ENCODE measurements at places on chromosomes 1 and 21.

GRCh38 chr1:89629146-89629545 lies 3.8 kb upstream of the LRRC8C start:
- no peak for DNase-seq

GRCh38 chr1:11985171-11985570 lies 4.9 kb downstream of the MFN2 start:
- no peak for DNase-seq

DNA sequence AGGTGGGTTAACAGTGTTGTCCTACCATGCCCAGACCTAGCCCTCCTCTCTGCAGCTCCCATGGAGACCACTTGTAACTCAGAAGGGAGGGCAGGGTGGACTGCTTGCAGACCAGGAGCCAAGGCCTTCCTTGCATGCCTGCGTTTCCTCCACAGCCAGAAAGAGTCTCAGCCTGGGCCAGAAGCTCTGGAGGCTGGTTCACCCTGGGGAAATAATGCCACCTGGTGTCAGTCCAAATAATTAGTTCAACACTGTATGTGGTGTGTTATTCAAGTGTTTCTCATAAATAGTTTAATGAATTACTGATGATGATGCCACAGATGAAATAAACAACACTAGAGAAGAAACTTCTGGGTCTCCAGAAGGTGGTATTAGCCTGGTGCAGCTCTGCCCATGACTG lies 16.9 kb upstream of the VANGL1 start:
- no peak for DNase-seq

- no peak for DNase-seq
These were observed 1.7 kb upstream of the VWA1 start for GRCh38 chr1:1433804-1434130.

DNA sequence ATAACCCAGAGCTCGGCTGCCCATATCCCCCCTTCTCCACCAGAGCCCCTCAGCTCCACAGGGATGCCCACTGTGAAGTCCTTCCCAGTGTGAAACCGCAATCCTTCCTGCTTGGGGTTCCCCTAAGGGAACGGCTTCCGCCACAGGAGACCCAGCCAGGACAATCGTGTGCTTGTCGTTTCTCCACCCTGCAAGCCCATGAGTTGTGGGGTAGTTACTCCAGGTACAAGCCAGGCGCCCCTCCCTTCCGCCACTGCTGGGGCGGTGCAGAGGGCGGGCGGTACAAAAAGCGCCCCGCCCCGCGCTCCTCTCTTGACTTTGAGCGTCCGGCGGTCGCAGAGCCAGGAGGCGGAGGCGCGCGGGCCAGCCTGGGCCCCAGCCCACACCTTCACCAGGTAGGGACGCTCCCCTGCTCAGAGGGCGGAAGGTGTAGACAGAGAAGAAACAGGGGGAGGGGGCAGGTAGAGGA lies at the start of gene TINAGL1:
Gene TINAGL1, plus strand, starts transcription at position 315 of the 469 bp plus-strand sequence. CDS start 634 bp downstream, outside the sequence.
- DNase-seq = no peak

Measured in anterior cingulate cortex (tissue), 58 donors.